NCI-H524 (cell line): ENCODE measurements at places on chromosomes 2 and 18.

DNA sequence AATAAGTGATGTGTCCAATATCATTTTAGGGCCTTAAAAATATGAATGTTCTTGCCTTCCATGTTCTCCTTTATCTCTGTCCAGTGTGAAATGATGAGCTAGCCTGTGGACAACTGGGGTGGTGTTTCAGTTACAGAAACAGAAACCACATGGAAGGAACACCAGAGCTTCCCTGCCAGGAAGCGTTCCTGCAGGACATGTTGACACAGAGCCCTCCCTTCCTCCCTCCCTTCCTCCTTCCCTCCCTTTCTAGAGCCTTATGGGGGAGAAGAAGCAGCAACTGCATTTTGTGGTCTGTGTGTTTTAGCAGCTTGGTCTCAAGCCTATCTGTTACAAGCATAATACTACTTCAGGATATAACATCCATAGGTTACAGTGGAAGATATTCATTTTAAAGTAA lies 539.7 kb upstream of the NETO1 start:
- DNase-seq: no peak

DNA sequence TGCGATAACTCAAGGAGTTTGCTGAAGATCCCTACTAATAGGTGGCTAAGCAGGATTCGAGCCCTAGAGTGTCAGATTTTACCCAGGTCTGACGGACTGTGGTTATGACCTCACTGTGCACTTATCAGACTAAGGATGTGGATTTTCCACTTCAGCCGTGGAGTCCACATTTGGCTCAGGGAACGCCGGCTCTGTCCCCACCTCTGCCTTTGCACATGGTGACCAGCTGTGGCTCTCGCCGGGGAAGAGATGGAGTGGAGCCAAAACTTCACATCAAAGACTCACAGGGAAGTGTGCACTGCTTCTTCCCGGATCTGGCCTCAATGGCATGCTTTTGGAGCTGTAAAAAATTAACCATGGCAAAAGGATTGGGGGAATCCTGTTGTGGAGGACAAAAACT lies 249.3 kb upstream of the APCDD1 start:
- DNase-seq: no peak

- DNase-seq: no peak
Measured at GRCh38 chr2:110113961-110114591, 1.5 kb downstream of the MALL start.

DNA sequence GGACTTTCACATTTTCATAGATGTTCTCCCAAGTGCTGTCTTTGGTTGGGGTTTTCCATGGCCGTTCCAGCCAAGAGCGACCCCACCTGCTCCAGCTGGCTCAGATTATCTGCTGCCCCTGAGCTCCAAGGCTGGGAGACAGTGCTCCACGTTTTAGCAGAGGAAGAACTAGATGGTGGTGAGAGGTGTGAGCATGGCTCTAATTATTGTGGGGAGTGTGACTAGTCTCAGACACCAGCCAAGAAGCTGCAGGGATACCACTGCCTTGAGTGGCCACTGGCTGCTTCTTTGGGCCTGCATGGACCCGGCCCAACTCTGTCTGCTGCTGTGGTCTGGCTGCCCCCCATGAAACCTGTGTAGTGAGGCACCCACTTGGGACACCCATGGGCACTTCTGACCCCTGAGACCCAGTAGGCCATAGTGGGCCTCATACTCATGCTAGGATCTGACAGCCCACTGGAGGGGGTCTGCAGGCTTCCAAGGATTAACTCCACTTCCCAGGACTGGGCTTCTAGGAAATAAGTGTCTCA lies 2.8 kb upstream of the NCL start:
- no peak for DNase-seq

- no peak for DNase-seq
Measured at GRCh38 chr2:19225931-19226330, 132.5 kb downstream of the OSR1 start.

DNA sequence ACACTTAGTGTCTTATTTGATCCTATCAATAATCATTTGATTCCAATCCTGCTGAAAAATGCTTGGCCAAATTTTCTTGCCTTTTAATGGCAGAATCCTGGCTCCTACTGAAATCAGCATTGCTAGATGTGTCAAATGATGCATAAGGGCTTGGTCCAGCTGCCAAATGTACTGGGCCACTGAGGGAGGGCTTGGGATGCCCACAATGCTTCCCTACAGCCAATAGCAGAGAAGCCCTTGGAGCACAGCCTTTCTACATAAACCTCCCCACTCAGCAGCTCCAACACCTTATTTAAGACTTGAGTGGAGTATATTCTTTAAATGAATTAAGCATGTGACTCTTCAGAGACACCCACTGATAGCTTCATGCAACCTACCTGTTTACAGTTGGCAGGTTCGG lies 3.6 kb downstream of the ALK start:
- no peak for DNase-seq

DNA sequence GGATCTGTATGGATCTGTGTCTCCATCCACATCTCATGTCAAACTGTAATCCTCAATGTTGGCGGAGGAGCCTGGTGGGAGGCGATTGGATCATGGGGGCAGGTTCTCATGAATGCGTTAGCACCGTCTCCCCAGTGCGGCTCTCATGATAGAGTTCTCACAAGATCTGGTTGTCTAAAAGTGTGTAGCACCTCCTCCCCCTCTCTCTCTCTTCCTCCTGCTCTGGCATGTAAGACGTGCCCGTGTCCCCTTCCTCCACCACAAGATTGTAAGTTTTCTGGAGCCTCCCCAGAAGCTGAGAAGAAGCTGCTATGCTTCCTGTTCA lies 55.0 kb upstream of the ROCK2 start:
- no peak for DNase-seq

DNA sequence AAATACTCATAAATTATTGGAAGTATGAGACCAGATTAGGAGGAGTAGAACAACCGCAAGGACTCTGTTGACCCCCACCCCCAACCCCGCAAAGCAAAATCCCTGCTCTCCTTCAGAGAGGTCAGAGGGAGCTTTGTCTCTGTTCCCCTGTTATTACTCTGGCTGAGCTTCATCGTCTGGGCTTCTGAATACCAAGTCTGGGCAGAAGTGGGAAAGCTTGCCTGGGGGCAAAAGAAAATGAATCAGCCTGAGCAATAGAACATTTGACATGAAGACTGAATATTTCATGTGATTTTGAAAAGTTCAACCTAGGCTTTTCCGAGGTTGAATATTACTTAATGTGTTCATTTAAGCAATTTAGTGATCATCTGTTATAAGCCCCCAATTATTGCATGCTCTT lies 114.6 kb upstream of the ARHGAP28 start:
- DNase-seq: no peak

- no peak for DNase-seq
Measured at GRCh38 chr18:79628416-79629248, 51.0 kb upstream of the CTDP1 start.

GRCh38 chr18:55302167-55302833 lies 285.7 kb downstream of the TCF4 start:
- DNase-seq: no peak

GRCh38 chr2:214737188-214737587 lies 72.3 kb downstream of the BARD1 start:
- DNase-seq: no peak

DNA sequence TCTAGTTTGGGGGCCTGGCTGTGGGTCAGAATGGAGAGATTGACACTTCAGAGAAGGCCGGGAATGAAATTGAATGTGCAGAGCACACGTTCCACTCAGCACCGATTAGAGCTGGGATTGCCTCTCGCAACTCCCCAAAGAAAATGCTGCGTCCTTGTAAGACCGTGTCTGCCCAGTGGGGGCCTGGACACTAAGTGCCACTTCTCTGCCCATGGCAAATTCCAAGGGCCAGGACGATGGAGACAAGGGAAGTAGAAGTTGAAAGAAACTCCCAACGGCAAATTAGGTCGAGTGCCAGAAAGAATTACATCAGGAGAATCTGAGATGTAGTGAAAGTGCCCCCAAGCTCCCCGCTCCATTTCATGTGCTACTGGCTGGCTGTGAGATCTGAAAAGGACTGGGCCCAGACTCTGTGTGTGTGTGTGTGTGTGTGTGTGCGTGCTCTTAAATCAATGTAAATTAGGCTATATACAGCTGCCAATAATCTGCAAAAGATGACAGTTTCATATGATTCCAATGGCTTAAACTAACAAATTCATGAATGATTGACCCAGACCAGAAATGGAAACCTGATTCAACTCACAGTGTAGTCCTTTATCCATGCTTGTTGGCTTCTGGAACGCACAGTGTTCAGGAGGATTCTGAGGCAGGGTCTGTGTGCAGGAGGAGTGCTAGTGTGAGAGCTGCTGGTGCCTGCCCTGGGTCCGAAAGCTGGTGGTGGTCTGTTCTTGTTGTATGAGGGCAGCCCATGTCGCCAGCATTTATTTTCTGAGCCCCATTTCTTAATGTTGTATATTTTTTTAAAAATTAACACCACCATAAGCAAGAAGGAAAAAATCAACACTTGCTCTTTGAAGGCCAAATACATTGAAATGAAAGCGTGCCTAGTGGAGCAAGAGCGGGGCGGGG lies 234.3 kb downstream of the AGAP1 start:
- DNase-seq: no peak

DNA sequence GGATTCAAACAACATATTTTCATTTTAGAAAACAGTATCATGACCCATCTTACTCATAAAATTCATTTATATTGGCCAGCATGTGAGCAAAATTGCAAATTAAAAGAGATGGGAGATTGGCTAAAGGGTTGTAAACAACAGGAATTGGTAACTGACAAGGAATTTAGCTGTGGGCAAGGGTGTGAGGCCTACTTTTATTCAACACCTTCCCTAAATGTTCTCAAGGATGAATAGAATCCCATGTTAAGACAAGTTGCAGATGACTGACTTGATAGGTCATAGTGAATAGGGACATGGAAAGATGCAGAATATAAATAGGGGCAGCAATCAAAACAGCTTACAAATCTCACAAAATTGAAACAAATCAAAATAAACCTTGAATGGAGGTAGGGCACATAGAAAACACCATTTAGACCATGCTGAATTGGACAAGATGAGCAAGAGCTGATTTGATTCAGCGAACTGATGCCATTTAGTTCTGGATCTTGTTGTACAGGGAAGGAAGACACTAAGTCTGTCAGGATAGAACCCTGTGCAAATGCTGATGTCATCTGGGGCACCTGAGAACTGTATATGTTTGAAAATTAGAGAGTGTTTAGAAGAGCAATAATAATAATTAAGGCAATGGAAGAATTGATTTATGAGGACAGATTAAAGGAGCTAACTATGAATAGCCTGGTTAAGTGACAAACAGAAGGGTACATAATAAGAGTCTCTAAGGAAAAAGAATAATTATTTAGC lies 509.7 kb downstream of the ZEB2 start:
- no peak for DNase-seq

GRCh38 chr2:108370080-108370479 lies 7.7 kb upstream of the SULT1C4 start:
- no peak for DNase-seq

DNA sequence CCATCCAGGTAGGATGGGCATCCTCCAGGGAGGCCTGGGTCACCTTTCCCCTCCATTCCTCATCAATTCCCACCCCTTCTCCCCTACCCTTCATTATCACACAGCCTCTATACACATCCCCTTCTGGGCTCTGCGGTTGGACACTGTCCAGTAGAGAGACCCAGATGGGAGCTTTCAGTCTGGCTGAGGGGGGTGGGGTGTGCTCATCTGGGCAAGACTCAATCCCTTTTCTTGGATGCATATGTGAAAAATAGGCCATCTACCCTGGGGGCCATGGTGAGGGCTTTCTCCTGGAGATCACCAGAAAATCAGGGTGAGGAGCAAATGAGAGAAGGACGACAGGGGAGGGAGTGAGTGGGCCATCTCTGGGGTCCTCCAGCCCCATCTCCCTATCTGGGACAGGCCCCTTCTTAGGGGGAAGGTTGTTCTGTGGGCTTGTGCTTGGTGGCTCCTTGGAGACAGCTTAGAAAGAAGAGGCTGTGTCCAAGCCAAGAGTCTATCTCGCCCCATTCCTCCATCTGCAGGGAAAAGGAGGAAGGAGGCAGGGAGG lies 160.1 kb downstream of the DYSF start:
- DNase-seq: no peak

GRCh38 chr2:127680706-127681287 lies 5.5 kb upstream of the LIMS2 start:
- DNase-seq: no peak

- no peak for DNase-seq
Measured at GRCh38 chr2:15251753-15252152, 309.4 kb downstream of the NBAS start.

DNA sequence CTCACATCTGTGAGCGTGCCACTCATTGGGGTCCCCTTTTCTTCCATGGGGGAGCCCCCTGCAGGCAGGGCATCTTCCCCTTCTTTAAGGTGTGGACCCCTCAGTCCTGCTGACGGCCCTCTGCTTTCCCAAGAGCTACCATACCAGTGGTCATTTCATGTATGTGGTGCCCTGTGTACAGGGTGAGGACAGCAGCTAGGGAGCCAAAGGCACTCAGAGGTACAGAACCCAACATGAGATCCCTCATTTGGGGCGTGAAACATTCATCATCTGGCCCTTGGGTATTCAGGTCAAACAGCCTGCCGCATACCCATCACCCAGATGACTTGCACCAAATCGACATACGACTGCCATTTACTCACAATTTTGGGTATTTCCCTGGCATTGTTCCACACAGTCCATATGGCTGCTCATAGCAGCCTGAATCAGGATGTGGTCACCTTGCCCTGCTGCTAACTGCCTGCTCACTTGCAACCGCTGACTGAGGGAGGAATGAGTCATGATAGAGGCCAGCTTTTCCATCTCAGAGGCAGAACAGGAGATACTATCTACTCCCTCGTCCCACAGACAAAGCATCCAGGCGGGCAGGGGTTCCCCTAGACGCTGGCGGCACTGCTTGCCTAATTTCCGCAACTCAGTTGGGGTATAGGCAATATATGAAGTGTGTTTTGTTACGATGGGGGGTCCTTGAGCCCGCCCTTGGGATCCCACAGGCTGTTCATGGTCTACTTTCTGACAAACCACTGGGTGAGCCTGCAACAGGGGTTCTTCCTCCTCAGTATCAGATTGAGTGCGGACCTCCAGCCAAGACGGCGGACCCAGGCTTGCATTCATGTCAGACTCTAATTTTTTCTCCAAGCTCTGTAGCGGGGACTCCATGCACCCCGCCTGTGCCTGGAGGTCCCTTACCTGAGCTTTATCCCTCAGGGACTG lies 228.6 kb downstream of the SATB2 start:
- DNase-seq: no peak

DNA sequence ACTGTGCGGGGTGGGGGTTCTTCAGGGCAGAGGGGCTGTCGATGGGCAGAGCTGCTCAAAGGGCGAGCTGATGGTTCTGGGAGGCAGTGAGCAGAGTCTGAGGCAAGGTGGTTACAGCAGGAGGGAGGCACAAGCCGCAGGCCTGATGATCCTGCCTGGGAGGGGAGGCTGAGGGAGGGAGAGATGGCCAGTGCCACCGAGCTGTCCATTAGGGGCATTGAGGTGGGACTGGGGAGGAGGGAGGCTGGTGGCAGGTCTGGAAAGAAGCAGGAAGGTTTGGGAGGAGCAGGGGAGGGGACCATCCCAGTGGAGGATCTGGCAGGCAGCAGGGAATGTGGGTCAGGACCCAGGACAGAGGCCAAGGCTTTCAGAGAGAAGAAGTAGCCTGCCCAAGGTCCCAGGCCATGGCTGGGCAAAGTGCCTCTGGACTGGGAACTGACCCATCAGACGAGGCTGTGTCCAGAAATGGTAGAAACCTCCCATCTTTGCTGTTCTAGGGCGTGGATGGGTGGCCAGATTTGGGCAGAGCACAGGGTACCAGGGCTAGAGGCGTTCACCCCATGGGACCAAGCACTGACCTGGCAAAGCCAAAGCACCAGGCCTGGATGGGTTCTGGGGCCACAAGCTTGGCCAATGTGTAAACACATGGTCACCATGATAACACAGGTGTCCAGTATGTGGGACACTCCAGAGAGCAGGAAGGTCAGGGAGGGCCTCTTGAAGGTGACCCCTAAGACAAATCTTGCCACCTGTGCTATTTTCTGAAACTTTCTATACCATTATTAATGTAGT lies 55.5 kb downstream of the INHBB start:
- no peak for DNase-seq

GRCh38 chr2:25063876-25064660 lies 22.2 kb downstream of the EFR3B start:
- no peak for DNase-seq
